ENCODE measurements at places on chromosomes 4 and X.

GRCh38 chrX:39450234-39450977, 647.4 kb downstream of the BCOR start:
- DNase-seq: no peak

DNA sequence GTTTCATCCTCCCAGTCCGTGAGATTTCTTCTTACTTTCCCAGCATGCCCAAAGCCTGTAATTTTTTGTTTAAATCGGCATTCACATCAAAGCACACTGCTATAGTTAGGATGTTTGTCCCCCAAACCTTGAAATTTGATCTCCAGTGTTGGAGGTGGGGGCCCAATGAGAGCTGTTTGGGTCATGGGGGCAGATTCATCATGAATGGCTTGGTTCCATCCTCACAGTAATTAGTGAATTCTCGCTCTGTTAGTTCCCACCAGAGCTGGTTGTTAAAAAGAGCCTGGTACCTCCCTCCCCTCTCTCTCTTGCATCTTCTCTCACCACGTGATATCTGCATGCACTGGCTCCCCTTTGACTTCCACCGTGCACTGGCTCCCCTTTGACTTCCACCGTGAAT, 40.5 kb upstream of the PGRMC2 start:
- no peak for DNase-seq

- no peak for DNase-seq
These were observed 84.6 kb downstream of the NDST4 start for GRCh38 chr4:115028682-115029410.

DNA sequence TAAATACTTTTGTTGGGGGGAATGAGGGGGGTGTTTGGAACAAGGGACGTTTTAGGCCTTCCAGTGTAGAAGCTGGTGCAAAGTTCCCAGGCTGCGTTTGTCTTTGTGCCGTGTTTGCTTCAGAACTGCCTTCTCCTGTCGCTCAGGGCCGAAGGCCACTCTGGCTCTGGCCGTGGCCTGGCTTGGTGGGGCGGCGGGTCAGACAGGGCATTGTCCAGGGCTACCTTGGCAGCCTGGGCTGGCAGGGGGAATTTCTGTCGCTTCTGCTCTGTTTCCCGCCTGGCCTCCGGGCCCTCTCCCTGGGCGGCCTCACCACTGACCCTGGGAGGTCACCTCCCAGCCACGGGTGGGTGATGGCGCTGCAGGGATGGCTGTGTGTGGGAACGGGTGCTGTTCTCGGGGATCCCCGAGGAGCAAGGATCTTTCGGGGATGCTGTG, 140.0 kb downstream of the COL4A6 start:
- DNase-seq: no peak

GRCh38 chrX:130173190-130173895, 1.6 kb downstream of the RAB33A start:
- no peak for DNase-seq

DNA sequence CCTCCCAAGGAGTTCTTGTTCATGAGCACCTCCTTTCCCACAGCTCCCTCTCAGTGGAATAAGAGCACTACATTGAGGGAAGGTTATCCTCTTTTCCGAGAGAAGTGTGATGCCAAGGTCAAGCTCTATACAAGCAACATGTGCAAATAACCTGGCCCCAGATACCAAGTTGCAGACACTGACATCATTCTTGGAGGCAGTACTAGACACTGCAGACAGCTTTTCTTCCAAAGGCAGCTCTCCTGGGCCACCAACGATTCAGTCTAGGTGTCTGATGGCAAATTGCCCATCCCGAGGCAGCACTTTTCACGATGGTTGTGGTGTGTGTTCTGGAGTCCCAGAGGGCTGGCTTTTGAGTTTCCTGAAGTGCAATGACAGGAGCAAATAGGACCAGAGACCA, 384.9 kb downstream of the TLL1 start:
- DNase-seq: no peak

- no peak for DNase-seq
These were observed 79.5 kb upstream of the MBNL3 start for GRCh38 chrX:132568291-132568690.

All from stimulated activated naive CD4-positive, alpha-beta T cell (primary cell).